Fibroblast of skin of abdomen (primary cell): ENCODE measurements at places on chromosomes 1 and 21.
A peak's percentile ranks its signal among the peaks of the same experiment; 100 is the strongest.

- DNase-seq = peak; percentile 33
These were observed 54.8 kb downstream of the OSBPL9 start for GRCh38 chr1:51671527-51672325.

DNA sequence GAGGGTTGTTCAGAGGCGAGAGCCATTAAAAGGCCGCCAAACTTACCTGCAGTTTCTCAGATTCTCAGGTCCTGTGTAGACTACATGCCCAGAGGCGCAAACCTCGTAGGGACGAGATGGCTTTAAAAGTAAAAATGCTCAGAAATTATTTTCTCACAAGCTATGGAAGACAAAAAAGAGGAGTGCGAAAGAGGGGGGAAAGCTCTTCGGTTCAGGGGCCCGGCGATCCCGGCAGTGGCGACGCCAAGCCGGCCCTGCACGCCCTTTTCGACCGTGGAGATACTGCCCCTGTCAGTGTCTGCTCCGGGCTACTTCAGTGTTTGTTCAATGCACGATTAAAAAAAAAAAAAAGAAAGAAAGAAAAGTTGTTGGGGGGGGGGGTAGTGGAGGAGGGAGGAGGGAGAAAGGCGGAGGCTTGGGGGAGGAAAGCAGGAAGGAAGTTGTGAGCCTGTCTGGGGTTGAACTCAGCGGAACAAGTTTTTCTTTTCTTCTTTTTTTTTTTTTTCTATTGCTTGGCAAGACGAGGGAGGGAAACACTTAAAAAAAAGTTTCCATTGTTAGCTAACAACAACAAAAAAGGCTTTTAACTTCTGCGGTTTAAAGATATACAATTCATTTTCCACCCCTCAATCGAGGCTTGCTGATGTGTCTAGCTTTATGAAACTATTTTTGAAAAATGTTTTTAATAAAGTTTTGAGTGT, at the start of gene ITPKB:
ITPKB (minus strand) TSS at position 288 of the 701 bp plus-strand sequence. CDS start 1,824 bp downstream, outside the sequence.
- peak; percentile 61 for DNase-seq

GRCh38 chr1:196063952-196064351, 544.3 kb downstream of the KCNT2 start:
- DNase-seq = peak; percentile 74

DNA sequence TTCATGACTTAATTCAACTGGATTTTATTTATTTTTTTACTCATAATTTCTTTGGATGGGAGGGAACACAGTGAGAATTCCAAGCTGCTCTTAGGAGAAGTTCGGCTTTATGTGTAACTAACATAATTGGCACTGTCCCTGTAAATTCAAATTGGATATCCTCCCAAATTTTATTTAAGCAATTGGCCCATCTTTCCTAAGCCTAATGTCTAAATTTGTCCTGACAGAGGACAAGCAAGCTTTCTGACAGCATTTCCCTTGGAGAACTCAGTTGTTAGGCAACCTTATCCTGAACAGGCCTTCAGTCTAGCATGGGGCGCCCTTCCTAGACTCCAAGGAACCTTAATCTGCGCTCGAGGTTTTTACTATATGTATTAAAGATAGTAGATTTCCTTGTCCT, 550.3 kb downstream of the NUF2 start:
- DNase-seq = no peak

DNA sequence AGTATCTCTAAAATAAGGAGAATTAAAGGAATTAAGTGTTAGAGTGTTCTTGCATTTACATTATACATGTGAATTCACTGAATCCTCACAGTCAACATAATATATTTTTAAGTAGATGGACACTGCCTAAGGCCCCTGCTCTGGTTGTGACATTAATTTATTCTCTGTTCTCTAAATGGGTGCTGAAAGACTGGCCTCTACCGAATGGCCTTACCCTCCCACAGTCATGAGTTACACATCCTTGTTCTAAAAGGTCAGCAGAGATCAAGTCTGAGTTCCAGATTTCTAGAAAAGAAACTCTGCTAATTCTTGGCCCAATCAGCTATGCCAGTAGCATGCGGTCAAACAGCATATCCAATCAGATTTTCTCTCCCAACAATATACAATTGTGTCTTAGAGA, 193.2 kb downstream of the TM2D1 start:
- no peak for DNase-seq

GRCh38 chr1:34597877-34598514, 156.9 kb upstream of the GJB5 start:
- DNase-seq = peak; percentile 63

GRCh38 chr1:248696774-248697173, 5.8 kb downstream of the OR14I1 start:
- no peak for DNase-seq

- peak; percentile 88 for DNase-seq
These were observed 123.7 kb upstream of the EDN2 start for GRCh38 chr1:41608211-41608610.

DNA sequence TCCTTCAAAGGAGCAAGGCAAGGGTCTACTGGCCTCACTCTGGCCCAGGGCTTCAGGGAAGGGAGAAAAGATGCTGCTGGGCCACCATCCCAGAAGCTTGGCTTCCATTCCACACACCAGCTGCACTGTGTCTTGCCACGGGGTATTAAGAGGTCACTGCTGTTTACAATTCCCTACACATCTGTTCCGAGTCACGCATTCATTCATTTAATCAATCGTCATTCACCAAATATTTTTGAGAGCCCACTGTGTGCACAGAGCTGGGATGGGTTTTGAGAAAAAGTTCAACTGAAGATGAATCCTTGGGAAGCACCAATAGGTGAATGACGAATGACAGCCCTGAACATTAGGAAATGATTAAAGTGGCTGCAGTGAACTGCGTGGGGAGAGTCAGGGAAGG, 101.7 kb downstream of the NAV1 start:
- peak; percentile 80 for DNase-seq
